ENCODE measurements at places on chromosomes 2 and 18.
A peak's percentile ranks its signal among the peaks of the same experiment; 100 is the strongest.

DNA sequence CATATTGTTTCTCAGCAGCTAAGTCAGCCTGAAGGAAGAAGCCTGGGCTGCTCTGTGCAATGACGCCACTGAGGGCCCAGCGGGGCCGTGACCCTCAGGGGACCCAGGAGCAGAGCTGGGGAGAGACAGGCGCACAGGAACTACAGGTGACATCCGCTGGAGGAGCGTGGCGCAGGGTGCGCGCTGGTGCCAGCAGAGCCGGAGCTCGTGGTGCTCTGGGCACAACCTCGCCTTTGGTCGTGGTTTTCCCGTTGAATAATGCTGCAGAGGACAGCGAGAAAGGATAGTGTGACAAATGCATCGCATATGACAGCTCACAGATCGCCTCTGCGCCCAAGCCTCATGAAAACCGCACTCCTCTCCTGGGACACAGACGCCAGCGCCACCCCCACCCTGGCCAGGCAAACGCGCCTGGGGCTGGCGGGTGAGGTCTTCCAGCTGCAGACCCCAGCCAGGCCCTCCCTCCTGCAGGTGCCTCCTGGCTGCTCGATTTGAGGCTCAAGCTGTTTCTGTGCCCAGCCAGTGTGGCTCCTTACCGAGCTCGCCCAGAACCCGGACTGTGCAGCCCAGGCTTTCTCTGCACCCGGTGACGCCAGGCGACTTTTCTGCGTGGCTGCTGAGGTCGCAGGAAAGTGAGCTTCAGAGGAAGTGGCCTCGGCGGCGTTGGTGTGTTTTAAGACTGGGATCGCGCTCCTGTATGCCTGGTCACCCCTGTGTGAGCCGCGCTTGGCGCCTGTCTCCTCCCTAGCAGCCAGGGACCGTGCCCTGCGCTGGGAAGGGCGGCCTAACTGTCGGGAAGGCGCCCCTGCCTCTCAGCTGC is 583.1 kb upstream of the HS6ST1 start:
- DNase-seq, result no peak

GRCh38 chr2:11004199-11004598 is 92.5 kb downstream of the KCNF1 start:
- DNase-seq, result no peak

GRCh38 chr2:230715201-230715600 is 2.6 kb downstream of the CAB39 start:
- no peak for DNase-seq

- DNase-seq, result no peak
These were observed 207.8 kb downstream of the ATAD2B start for GRCh38 chr2:23718931-23719700.

DNA sequence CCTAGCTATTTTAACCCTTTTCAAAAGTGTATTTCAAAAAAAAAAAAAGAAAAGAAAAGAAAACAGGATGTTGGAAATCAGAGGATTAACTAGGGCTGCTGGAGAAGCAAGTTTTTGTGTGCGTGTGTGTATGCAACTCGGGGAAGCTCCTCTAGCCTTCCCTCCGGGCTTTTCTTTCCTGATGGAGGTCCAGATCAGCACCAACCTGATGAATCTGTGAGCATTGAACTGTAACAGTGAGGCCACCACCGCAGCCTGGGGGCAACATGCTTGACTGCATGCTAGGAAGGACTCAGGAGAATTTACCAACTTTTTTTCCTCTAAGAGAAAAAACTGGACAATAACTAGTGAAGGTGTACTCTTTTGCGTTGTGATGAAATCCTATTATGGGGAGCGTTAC is 2.3 kb downstream of the OBSL1 start:
- no peak for DNase-seq

- DNase-seq, result peak; percentile 32
These were observed 293.0 kb downstream of the KCNS3 start for GRCh38 chr2:18171191-18172139.

GRCh38 chr2:184562532-184562931 is 35.8 kb upstream of the ZNF804A start:
- no peak for DNase-seq

DNA sequence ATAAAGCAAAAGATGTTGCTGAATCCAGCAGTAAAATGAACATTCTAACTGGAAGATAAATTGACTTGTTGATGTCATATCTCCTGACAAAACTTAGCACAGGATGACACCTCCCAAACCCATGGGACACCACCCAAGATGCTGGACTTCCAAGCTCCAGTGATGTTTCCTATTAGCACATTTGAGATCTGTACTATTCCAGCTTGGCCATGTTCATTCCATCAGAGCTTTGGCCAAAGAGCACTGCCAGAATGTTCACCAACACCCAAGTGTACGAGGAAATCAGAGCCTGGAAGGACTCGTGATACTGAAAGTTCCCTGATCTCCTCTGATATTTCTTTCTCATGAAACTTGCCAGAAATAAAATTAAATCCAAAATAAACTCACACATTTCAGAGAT is 44.7 kb downstream of the PID1 start:
- DNase-seq, result no peak
